Activated CD8-positive, alpha-beta T cell treated with anti-CD3 and anti-CD28 coated beads, Interleukin-2, amount 10 ng/mL, durations not matched to agents 7 days and 5 days (primary cell): ENCODE measurements at places on chromosomes 11 and 22. TPM values are rescaled to one million over a fixed set of nuclear protein-coding genes. Genes with fewer than 3 reads are reported as not detected.

LARGE1 gene
- 0.18 TPM for total RNA-seq

FOLR2 gene
- total RNA-seq = not detected

CYTH4 gene
- total RNA-seq = 114 TPM

PKNOX2 gene
- not detected for total RNA-seq

FLRT1 gene
- not detected for total RNA-seq

SLC1A2 gene
- total RNA-seq = not detected

RAB36 gene
- 1.0 TPM for total RNA-seq

OR51I1 gene
- not detected for total RNA-seq

RBM7 gene
- 38.4 TPM for total RNA-seq

RASSF10 gene
- total RNA-seq = not detected

TST gene
- 9.4 TPM for total RNA-seq

POTEH gene
- not detected for total RNA-seq

FTH1 gene
- total RNA-seq = 709 TPM

ADAMTS8 gene
- total RNA-seq = not detected

BRSK2 gene
- total RNA-seq = 0.39 TPM

TEAD1 gene
- total RNA-seq = 0.05 TPM

DNA sequence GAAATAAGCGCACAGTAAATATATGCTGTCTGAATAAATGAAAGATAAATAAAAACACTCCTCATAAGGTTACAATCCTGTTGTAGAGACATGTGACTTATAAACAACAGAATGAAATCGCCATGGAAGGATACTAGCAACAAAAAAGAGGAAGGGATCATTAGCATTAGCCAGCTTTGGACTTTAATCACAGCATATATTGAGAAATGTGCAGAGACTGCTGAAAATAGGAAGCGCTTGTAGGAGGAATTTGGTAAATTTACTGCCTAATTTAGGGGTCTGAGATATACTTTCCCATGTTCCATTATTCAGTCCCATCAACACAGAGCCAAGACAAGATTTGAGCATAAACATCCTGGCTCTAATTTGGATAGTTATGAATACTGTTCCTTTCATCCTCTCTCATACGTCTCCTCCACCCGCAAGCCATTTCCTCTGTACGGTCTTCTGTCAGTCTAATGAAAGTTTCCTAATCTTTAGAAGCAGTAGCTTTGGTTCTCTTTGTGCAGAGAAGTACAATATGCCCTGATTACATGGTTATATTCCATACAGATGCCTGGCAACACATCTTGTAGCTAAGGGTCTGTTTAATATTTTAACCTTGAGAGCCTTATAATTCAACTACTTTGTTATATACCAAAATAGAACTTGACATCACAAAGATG, 37.1 kb upstream of the AKIP1 start:
- DNase-seq = peak; percentile 35

DNA sequence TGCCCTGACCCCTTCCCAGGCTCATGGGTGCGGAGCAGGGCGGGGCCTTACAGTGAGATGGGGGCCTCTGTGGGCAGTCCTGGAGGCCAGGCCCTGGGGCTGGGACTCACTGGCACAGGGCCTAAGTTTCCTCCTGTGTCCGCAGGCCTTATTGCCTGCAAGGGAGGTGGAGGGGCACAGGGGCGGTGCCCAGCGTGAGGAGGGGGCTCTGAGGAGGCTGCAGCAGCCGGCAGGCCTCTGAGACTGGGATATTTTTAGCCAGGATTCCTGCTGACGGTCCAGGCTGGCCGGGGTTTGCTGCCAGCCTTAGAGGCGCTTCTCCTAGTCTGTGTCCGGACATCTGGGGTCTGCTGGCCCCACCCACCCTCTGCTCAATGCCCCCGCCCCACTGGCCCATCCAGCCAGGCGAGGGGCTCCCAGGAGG, 5.7 kb upstream of the RTN4R start:
- no peak for DNase-seq

- no peak for DNase-seq
These were observed 17.3 kb downstream of the FLI1 start for GRCh38 chr11:128711136-128711535.

DNA sequence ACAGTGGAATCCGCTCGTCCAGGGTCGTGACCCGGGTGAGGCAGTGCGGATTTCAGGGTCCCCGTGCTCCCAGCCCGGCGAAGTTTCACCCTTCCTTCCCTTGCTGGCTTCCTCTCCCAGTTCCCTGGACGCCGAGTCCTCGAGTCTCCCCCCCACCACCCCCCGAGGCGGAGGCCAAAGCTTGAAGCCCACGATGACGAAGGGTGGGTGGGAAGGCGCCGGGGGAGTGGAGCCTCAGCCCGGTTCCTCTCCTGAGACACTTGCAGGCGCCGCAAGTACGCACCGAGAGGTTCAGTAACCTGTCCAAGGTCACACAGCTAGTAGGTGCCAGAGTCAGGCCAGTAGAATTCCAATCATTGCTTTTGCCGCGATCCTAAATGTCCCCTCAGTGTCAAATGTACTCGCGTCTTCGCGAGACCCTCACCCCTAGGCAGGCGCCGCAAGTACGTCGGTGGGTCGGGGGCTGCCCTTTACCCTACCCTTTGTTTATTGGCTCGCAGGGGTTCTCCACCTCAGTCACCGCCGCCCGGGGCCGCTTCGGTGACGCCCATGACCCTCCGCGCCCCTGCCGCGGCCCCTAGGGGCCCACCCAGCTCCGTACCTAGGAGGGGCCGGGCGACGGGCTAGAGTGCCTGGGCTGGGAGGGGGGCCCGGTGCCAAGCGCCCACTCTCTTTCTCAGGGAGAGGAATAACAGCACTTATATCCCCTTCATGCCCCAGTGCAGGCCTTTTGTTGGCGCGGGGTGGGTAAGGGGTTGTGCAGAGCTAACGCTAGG, 5.7 kb upstream of the CHRM1 start:
- DNase-seq = no peak

GRCh38 chr11:69992026-69992425, 86.1 kb upstream of the ANO1 start:
- DNase-seq = no peak

DNA sequence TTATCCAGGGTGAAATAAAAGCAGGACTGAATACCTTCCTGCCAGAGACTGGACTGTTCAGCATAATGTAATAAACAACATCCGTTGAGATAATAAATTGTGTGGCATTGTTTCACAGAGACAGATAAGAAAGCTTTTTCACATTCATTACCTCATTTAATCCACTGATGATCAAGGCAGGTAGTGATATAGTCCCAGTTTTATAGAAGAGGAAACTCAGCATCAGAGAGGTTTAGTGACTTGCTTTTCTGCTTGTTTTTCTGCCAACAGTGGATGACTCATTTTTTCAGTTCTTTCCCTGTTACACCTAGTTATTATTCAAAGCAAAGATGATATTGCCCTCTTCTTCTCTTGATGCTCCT, 4.0 kb downstream of the MYO18B start:
- no peak for DNase-seq

DNA sequence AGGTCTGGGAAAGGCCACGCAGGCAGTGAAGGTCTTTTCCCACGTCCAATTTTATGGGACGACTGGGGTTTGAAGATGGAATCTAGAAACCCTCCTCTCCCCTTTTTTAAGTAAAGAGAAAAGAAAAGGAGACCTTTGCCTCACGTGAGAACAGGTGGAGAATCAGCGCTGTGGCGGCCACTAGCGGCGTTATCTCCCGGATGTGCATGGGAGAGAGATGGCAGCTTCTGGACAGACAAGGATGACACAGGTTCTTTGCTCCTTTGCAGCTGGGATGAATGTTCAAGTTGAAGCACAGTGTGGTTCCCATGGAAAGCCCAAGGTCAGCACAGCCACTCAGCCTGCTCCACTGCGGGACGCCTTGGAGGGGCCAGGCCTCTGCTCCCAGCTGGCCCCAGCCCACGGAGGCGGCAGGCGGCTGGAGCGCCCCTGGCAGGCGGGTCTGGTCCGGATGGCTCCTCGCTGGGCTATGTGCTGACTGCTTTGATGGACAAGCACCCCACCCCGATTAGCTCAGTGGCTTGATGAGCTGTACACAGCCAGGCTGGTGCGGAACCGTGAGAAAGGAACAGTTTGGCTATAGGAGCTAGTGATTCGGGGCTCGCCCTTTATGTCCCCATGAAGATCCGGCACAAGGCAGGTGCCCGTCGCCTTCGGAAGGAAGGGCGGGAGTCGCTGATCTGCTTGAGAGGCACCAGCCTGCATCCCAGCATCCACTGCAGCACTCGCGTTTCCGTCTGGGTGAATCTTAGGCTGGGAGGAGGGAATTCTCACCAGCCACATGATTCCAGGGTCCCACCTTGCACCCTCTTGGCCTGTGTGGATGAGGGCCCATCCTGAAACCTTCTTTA, 14.5 kb upstream of the BID start:
- no peak for DNase-seq

DNA sequence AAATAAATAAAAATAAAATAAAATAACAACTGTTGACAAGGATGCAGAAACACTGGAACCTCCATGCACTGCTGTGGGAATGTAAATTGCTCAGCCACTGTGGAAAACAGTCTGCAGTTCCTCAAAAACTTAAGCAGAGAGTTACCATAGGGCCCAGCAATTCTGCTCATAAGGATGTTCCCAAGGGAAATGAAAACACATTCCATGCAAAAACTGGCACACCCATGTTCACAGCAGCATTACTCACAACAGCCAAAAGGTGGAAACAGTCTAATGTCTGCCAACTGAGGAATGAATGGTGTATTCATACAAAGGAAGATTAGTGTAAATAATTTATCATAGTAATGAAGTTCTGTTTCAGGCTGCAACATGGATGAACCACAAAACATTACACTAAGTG, 3.2 kb upstream of the KRTAP5-10 start:
- DNase-seq = no peak

- DNase-seq = no peak
These were observed 8.9 kb downstream of the PLCB3 start for GRCh38 chr11:64260147-64260708.

- no peak for DNase-seq
These were observed 75.7 kb downstream of the RELT start for GRCh38 chr11:73451896-73452295.

DNA sequence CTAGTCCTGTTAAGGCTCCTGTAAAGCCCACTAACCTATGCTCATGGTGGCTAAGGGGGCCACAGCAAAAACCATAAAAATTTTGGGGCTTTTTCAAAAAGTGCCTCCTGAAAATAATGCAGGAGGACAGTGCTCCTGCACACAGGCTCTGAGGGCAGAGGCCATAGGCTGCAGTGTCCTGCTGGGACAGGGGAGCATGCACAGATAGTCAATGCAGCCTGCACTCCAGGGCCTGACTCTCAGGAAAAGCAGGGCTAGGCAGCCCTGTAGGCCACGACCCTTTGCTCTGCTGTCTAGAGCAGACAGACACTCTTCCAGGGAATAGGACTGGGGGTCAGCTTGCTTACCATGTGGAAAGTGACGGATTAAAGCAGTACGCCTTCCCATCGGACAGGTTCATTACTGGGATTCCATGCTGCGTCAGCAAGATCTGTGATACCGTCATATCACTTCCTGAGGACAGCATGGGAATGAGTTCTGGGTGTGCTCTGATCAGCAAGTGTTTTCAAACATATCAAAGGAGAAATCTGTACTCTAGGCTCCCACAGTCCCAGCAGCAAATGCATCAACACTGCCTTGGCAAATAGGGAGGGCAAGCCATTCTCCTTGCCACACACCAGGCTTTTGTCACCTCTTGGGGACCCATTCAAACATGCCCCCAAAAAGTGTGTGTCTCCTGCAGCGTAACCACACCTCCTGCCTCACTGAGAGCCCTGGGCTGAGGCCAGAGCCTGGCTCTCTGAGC, 64.1 kb upstream of the CLTCL1 start:
- no peak for DNase-seq

GRCh38 chr11:57380975-57381374, at the start of gene PRG3:
PRG3 (minus strand) TSS chr11:57381150; CDS start chr11:57380708, 442 bp downstream.
- DNase-seq = no peak

DNA sequence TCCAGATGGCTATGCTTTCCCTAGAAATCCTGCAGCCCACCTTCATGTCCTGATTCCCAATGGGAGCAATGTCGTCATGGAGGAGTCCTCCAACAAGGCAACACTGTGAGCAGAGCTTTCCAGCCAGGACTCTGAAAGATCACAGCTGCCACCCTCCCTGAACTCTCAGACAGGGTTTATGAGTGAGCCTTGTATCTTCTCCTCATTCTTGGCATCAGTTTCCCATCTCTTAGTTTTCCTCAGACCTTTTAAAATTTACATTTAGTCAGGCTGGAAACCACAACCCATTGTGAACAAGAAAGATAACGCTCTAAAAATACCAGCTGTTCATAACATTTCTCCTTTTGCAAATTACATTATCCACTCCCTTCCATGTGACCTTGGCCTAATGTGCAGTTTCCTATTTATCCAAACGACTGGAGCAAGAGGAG, 15.6 kb upstream of the LYVE1 start:
- no peak for DNase-seq

DNA sequence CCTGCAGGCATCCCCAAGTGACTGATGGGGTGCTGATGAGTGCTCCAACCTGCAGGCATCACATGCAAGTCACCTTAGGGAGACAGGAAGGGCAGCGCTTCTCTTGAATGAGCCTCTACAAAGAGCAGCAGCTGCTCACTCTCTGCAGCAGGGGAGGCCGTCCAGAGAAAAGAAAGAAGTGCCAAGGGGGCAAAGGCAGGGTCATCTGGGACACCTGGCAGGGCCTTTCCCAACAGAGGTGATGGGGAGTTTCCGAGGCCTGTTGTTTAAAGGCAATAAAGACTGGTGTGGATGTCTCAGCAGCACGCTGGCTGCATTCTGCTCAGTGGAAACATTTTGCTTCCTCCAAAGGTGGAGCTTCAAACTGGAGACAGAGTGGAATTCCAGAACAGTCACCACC, 113.7 kb downstream of the ETS1 start:
- peak; percentile 48 for DNase-seq

GRCh38 chr11:83438438-83438837, 152.3 kb upstream of the CCDC90B start:
- DNase-seq = no peak

DNA sequence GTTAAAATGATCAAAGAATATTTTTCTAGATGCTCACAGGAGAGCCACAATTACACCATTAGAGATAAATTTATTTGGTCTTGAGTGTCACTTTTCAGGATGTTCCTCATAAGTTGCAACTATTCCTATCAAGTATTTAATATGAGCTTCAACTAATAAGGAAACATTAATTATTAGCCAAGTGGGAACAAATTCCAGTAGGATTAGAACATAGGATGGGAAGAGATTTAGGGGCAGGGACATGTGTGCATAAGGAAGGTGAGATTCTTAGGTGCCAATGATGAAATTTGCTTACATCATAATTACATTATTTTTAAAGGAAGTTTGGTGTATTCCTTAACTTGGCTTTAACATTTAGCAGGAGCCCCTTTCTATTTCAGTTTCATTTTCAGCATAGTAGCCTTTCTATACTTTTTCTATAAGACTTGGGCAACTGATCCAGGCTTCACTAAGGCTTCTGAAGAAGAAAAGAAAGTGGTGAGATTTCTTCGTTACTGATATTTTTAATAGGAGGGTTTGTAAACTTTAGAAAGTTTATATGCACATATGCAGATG, 38.8 kb downstream of the CSRP3 start:
- DNase-seq = no peak
